NCI-H774 (cell line): ENCODE measurements at places on chromosomes 2 and 18.

- DNase-seq, result no peak
Measured at GRCh38 chr2:122395687-122396086, 640.2 kb downstream of the TSN start.

- DNase-seq, result no peak
Measured at GRCh38 chr18:67001052-67001451, 397.2 kb upstream of the CDH19 start.

- no peak for DNase-seq
Measured at GRCh38 chr2:223999862-224000261, 39.2 kb downstream of the SERPINE2 start.

GRCh38 chr2:205683502-205684367, 1.4 kb downstream of the NRP2 start:
- DNase-seq, result no peak

DNA sequence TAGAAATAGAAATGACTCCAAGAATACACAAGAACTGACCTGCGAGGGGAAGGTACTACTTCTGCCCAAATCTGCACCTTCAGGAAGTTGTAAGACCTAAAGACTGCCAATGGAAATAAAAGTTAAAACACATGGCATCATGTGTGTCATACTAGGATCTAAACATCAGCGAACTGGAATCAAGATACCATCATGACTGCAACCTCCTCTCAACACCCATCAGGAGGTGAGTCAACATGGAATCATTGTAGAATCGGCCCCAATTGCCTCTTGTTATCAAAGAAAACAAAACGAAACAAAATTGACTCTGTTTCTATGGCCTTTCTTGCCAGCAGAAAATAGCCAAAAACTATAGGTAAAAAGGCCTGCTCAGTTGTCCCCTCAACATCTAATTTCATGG, 15.1 kb downstream of the RDH14 start:
- DNase-seq, result peak; percentile 25

GRCh38 chr2:177753682-177754491, 318.7 kb downstream of the PDE11A start:
- no peak for DNase-seq

DNA sequence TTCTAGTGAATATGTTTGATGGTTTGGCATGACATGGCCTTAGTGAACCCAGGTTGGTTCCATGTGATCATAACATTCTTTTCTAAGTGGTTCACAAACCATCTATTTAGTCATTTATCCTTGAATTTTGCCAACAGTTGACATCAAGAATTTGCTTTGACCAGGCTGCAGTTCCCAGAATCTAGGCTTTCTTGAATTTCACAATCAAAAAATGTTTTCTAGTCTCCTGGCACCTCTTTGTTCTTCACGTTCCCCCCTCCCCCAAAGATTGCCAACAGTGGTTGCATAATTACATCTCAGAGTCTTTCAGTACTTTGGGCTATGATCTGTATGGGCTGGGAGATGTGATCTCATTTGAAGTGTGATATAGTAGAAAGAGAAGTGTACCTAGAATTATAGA, 124.0 kb downstream of the GATA6 start:
- no peak for DNase-seq

GRCh38 chr2:12928197-12928774, 211.6 kb downstream of the TRIB2 start:
- no peak for DNase-seq
